Stimulated activated CD4-positive, alpha-beta T cell treated with anti-CD3 and anti-CD28 coated beads, Interleukin-4, amount 100 ng/mL, for 24 hours (primary cell): ENCODE measurements at places on chromosomes 1 and 21.
A peak's percentile ranks its signal among the peaks of the same experiment; 100 is the strongest.

- peak; percentile 48 for DNase-seq
Observed at GRCh38 chr1:36400825-36401601, 3.3 kb upstream of the LSM10 start.

DNA sequence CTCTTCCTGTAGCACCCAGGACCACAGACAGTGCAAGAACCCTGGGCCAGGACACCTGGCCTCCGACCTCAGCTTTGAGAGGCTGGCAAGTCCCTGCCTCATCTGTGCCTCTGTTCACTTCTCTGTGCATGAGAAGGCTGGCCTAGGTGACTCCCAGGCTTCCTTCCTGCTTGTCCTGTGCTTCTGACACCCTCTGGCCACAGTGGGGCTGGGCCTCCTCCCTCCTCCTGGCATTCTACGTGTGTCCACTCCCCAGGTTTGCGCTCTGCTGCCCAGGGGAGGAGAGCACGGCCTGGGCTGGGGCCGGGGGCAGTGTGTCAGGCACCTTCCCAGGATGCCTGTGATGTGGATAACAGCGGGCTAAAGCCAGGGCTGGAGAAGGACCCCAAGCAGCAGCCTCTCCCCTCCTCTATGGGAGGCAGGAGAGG is 30.3 kb upstream of the PKP1 start:
- no peak for DNase-seq

GRCh38 chr1:82587371-82587770 is 786.6 kb downstream of the ADGRL2 start:
- DNase-seq: no peak

GRCh38 chr1:17306921-17307320 is 1.1 kb upstream of the PADI4 start:
- DNase-seq: no peak

- DNase-seq: no peak
Observed at GRCh38 chr1:100322436-100323211, 29.7 kb upstream of the CDC14A start.

GRCh38 chr1:30902593-30903290 is 5.8 kb downstream of the SDC3 start:
- DNase-seq: no peak

DNA sequence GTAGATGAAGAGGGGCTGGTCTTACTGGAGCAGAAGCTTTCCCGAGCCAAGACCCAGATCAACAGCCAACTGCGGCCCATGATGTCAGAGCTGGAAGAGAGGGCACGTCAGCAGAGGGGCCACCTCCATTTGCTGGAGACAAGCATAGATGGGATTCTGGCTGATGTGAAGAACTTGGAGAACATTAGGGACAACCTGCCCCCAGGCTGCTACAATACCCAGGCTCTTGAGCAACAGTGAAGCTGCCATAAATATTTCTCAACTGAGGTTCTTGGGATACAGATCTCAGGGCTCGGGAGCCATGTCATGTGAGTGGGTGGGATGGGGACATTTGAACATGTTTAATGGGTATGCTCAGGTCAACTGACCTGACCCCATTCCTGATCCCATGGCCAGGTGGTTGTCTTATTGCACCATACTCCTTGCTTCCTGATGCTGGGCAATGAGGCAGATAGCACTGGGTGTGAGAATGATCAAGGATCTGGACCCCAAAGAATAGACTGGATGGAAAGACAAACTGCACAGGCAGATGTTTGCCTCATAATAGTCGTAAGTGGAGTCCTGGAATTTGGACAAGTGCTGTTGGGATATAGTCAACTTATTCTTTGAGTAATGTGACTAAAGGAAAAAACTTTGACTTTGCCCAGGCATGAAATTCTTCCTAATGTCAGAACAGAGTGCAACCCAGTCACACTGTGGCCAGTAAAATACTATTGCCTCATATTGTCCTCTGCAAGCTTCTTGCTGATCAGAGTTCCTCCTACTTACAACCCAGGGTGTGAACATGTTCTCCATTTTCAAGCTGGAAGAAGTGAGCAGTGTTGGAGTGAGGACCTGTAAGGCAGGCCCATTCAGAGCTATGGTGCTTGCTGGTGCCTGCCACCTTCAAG is 57.3 kb downstream of the LAMC2 start:
- no peak for DNase-seq

- DNase-seq: no peak
Observed at GRCh38 chr1:60875138-60875537, 207.2 kb upstream of the NFIA start.

- DNase-seq: peak; percentile 37
Observed at GRCh38 chr1:15231714-15232201, 15.3 kb upstream of the FHAD1 start.

GRCh38 chr1:67952071-67952470 is 98.4 kb downstream of the DIRAS3 start:
- DNase-seq: no peak

- no peak for DNase-seq
Observed at GRCh38 chr1:38578271-38578951, 281.2 kb downstream of the RRAGC start.

GRCh38 chr1:245790441-245790840 is 635.7 kb downstream of the KIF26B start:
- DNase-seq: no peak

DNA sequence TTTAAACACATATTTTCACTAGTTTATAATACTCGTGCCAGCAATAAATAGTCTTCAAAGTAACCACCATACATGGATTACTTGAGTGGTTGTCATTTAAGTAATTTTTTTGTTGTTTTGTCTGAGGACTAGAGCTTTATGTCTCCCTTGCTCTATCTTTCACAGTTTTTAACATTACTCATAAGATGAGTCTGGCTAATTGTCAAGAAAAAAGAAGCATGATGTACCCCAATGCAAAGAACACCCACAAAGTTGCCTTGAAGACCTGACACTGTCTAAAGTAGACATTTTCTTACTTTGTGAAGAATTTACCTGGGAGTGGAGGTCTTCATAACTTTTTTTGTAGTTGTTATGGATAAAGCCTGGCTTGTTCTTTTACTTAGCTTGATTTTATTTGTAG is 210.4 kb upstream of the BRINP3 start:
- no peak for DNase-seq

- no peak for DNase-seq
Observed at GRCh38 chr1:7595336-7595735, 175.8 kb upstream of the VAMP3 start.

DNA sequence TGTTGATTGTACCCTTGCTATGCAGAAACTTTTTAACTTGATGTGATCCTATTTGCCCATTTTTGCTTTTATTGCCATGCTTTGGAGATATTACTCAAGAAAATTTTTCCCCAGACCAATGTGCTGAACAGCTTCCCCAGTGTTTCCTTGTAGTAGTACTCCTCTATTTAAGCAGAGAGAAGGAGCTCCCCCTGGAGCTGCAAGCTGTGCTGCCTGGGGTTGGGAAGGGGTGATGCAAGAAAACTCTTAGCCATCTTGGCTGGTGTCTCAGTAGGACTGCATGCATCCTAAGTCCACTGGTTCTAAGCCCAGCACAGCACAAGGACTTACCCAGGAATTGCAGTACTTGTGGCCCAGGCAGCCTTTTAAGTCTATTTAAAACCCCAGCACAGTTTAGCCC is 121.6 kb downstream of the NTMT2 start:
- DNase-seq: no peak

GRCh38 chr1:47690341-47691250 is 252.8 kb downstream of the FOXD2 start:
- DNase-seq: no peak

- DNase-seq: no peak
Observed at GRCh38 chr1:15571266-15571665, 13.6 kb downstream of the AGMAT start.

DNA sequence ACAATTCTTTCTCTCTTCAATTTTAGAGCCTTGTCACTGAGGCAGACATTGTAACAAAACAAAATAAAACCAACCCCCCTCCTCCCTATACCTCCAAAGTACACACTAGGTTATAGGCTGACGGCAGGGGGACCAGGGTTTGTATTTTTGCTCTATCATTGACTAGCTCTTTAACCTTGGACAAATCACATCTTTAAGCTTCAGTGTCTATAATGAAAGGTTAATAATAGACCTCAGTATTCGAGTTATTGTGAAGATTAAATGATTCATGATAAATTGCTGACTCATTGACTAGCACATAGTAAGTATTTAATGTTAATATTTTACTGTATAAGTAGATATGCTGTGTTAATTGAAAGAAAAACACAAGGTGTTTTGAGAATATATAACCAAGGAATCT is 1267.6 kb upstream of the ADGRL2 start:
- no peak for DNase-seq

DNA sequence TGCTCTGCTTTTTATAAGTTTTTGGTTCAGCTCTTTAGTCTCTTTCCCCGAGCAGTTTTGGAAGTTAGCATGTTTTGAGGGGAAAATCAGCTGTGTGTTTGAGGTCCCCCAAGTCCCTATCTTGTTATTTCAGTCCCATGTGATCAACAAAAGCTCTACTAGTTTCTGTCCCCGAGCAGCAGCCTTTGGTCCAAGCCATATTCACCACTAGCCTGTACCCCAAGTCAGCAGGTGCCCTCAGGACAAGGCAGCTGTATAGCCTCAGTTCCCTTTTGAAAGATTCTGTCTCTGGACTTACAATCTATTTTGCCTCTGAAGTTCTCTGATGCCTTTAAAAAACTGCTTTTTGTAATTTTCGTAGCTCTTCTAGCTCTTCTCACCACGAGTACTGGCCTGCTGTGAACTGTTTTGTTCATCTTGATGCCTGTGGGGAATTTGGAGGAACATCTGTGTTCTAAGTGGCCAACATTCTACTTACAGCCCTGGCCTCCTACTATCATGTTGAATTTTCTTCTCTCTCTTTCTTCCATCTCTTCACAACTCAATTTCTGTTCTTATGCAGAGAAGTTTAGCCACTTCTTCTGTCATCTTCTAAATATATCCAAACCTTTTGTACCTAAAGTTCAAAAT is 16.7 kb downstream of the UAP1 start:
- no peak for DNase-seq

DNA sequence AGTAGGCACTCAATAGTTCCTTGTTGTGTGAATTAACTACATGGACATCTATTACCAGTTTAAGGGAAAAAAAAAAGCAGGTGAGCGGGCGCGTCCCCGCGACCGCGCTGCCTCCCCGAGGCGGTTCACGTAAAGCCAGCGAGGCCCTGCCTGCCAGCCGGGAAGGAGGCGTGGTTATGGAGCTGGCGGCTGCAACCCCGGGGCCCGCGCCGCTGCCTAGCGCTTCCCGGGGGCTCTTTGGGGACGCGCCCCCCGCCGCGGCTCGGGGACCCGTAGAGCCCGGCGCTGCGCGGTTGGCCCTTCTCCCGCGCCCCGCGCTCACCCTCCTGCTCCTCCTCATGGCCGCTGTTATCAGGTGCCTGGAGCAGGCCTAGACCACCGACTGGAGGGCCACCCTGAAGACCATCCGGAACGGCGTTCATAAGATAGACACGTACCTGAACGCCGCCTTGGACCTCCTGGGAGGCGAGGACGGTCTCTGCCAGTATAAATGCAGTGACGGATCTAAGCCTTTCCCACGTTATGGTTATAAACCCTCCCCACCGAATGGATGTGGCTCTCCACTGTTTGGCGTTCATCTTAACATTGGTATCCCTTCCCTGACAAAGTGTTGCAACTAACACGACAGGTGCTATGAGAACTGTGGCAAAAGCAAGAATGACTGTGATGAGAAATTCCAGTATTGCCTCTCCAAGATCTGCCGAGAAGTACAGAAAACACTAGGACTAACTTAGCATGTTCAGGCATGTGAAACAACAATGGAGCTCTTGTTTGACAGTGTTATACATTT is 2.6 kb upstream of the CC2D1B start:
- peak; percentile 62 for DNase-seq

DNA sequence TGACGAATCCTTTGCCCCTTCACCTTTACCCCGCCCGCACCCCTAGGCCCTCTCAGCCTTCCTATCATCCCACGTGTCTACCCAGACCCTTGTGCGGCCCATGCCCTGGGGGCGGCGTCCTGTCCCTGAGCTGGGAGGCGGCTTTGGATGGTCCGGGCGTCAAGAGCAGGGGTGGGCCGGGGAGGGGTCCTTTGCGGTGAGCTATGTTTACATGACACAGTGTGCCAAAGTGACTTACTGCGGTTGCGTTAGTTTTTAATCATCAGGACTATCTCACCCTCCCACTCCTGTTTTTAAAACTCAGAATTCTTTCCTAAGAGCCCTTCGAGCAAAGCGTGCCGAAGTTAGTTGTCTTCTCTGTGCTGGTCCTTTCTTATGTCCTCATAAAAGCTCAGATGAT is 144.6 kb downstream of the PGBD5 start:
- DNase-seq: no peak

DNA sequence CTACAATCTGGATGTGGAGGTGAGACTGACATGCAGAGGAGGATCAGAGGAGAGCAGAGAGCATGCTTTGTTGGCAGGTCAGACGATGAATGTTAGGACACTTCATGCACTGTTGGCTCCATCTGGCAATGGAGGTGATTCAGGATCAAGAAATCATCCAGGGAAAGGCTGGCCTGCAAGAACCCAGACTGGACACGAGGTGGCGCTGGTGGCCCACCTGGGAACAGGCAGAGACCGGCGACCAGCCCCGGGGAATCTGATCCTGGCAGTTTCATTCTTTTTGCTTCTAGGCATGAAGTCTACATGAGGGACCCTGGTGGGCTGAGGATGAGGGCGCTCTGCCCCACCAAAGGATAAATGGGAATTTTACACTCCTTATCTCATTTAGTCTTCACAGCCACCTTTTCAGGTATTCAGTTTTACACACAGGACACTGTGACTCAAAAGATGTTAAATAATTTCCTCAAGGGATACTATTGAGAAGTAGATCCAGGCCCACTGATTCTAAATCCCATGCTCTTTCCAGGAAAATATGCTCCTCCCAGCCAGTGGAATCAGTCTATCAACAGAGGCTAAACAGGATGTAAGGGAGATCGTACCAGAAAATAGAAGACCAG is 26.2 kb upstream of the SCMH1 start:
- DNase-seq: peak; percentile 72

- peak; percentile 18 for DNase-seq
Observed at GRCh38 chr1:239308701-239309333, 77.6 kb upstream of the CHRM3 start.

- peak; percentile 91 for DNase-seq
Observed at GRCh38 chr1:1200876-1201810, 5.2 kb downstream of the TNFRSF18 start.

GRCh38 chr1:214404154-214404553 is 123.2 kb downstream of the SMYD2 start:
- no peak for DNase-seq

DNA sequence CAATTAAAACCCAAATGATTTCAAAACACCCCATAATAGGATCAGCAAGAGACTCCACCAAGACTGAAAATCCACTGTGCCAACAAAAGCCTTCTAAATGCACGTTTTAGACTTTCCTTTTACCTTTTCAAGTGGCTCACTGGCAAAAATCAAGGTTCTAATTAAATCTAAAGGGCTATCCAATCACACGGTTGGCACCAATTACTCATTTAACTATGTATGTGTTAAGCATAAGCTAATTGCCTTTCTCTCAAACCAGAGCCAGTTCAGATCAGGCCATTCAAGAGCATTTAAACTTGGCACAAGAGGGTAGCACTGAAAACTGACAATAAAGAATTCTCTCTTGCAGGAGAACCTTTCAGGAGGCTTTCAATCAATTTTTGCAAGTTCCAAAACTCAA is 139.5 kb downstream of the RGS7 start:
- DNase-seq: no peak
